ENCODE measurements at places on chromosomes 1 and 21.

- no peak for DNase-seq
These were observed 1.7 kb downstream of the PTGFR start for GRCh38 chr1:78492386-78492950.

DNA sequence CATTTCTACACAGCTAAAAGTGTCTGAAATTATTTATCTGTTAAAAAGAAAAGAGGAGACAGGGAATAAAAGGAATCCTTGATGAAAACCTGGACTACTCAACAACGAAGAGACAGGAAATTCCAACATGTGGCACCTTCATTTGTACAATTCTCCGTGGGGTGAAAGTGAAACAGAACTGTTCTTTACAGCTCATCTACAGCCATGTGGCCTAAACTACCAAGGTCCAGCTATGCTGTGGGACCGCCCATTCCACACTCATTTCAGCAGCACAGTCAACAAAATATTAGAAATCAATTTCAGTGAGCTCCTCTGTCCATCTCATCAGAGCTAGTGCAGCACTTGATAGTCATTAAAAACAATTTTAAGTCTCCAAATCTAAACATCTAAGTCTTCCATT, 44.0 kb downstream of the UBR4 start:
- no peak for DNase-seq

- no peak for DNase-seq
These were observed 44.0 kb upstream of the DIPK1A start for GRCh38 chr1:93005252-93005598.

GRCh38 chr1:224782281-224783000, 147.0 kb upstream of the DNAH14 start:
- DNase-seq, result no peak

DNA sequence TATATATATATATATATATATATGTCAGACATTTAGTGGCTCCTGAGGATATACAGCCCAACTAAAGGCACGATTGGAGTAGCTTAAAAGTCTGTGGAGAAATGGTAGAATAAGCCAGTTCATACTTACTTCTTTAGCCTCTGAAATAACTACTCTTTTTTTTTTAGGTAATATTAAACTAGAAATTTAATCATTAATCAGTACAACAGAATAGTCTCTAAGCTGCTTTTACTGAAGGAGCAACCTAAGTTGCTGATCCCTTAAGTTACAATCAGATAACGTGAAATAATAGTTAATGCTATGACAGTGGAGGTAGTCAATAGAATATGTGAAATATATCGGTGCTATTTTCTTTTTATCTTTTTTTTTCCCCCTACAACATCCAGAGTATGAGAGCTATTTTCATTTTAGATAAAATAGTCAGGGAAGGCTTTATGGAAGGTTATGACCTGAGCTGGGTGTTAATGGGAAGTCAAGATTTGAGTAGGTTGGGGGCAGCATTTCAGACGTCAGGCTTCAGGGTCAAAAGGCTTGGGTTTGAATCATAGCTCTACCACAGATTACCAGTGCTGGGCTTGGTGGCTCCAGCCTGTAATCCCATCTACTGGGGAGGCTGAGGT, 15.6 kb downstream of the ZMPSTE24 start:
- no peak for DNase-seq

DNA sequence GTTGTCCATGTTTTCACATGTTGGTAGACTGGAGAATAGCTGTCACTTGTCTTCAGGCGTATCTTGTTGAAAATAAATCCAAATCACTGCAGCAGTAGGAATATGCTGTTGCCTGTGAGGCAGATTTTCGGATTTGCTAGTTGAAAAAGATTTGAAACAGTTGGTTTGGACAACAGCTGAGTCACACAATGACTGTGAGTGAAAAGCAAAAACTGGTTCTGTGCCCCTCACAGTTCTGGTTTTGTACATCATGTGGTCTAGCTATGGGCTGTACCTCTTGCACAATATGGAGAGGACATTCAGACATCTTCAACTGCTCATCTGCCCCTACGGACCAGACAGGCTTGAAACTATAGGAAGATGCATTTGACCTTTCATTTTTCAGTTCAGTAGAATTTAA, 1.8 kb downstream of the ARF1 start:
- no peak for DNase-seq

GRCh38 chr1:12480748-12481362, 137.2 kb downstream of the DHRS3 start:
- DNase-seq, result no peak

DNA sequence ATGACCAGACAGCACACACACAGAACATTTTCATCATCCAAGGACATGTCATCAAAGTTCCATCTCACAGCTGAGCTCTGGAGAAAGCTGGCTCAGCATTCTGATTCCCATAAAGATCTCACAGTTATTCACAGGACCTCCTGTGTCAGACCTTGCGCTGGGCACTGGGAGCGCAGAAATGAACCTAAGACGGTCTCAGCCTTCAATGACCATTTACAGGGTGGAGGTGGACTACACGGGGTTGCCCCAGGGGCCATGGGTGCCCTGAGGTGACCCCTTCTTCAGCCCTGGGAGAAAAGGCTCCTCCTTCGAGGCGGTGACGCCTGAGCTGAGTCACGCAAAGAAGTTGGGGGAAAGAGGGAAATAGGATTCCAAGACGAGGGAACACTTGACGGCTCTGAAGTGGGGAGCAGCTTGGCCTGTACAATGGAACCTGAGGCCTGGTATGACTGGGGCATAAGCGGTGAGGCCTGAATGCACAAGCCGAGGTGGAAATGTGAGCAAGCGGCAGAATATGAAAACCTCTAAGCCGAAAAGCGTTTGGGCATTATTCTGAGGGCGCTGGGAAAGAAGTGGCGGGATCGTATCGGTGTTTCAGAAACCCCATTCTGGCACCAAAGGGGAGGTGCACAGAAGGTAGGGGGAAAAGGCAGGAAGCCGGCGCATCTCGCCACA, 797 bp downstream of the CC2D1B start:
- peak; percentile 46 for DNase-seq

DNA sequence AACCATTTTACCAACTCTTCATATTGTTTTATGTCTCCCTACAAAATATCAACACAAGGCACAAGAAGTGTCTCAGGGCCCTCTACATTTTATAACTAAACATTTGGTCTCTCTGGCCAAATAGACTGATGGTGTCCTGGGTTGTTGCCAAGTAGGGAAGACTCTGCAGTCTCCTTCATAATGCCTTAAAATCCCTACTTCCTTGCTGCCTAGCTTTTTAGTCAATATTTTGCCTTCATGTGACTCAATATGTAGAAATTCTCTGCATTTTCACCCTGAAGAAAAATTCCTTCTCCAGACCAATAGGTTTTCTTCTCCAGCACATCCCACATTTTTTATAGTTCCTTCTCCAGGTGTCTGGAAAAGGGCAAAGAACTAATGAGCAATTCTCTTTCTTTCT, 72.6 kb upstream of the IPO9 start:
- DNase-seq, result no peak
